ENCODE measurements at places on chromosomes 3 and 15. TPM values are rescaled to one million over a fixed set of nuclear protein-coding genes. Genes with fewer than 3 reads are reported as not detected.

HGD gene
- total RNA-seq = 1.3 TPM

SCG3 gene
- total RNA-seq = not detected

IL5RA gene
- not detected for total RNA-seq

NEK10 gene
- 16.2 TPM for total RNA-seq

BBS4 gene
- 18.8 TPM for total RNA-seq

SLC2A2 gene
- not detected for total RNA-seq

HRH1 gene
- 21.6 TPM for total RNA-seq

USP8 gene
- total RNA-seq = 46.3 TPM

AQP9 gene
- not detected for total RNA-seq

HTR3E gene
- not detected for total RNA-seq

SLC28A1 gene
- total RNA-seq = not detected

C3orf85 gene
- total RNA-seq = not detected

ALDH1L1 gene
- 0.96 TPM for total RNA-seq

TMEM207 gene
- total RNA-seq = not detected

STXBP5L gene
- not detected for total RNA-seq

SKOR1 gene
- total RNA-seq = 0.17 TPM

CFAP44 gene
- total RNA-seq = 4.2 TPM

PP2D1 gene
- total RNA-seq = not detected

TRAT1 gene
- not detected for total RNA-seq

PLA2G4F gene
- not detected for total RNA-seq

SLC35G2 gene
- 10.1 TPM for total RNA-seq

GOLGA8G gene
- total RNA-seq = not detected

ZNF385D gene
- 1.2 TPM for total RNA-seq

NANOGP8 gene
- total RNA-seq = not detected

CISH gene
- 1.0 TPM for total RNA-seq

ZNF860 gene
- total RNA-seq = 0.46 TPM

ENTPD3 gene
- total RNA-seq = 0.13 TPM

CNTN3 gene
- total RNA-seq = 7.0 TPM

PRSS50 gene
- total RNA-seq = not detected

LTK gene
- 0.07 TPM for total RNA-seq

RPUSD2 gene
- total RNA-seq = 9.3 TPM

FETUB gene
- not detected for total RNA-seq

ANKDD1A gene
- 9.1 TPM for total RNA-seq

GADL1 gene
- not detected for total RNA-seq

NSMCE3 gene
- 7.8 TPM for total RNA-seq

CLDN11 gene
- 50.9 TPM for total RNA-seq

AMOTL2 gene
- 117 TPM for total RNA-seq

TERC gene
- 23.9 TPM for total RNA-seq

IGDCC3 gene
- total RNA-seq = not detected

DAZL gene
- not detected for total RNA-seq

PPP1R2 gene
- 99.2 TPM for total RNA-seq

GPR149 gene
- not detected for total RNA-seq

ZNF662 gene
- total RNA-seq = 2.3 TPM

SPESP1 gene
- total RNA-seq = 9.8 TPM

TMEM41A gene
- total RNA-seq = 13.6 TPM

IL20RB gene
- 0.98 TPM for total RNA-seq

TM4SF4 gene
- total RNA-seq = 2.4 TPM

SGO1 gene
- total RNA-seq = 0.83 TPM

CAND2 gene
- 5.1 TPM for total RNA-seq

GNAT1 gene
- total RNA-seq = not detected

PLCH1 gene
- total RNA-seq = 0.03 TPM

GOLGA8K gene
- total RNA-seq = 0.36 TPM

TRAK1 gene
- 45.0 TPM for total RNA-seq

STOML1 gene
- 26.6 TPM for total RNA-seq

IL17RB gene
- under 0.01 TPM for total RNA-seq

STRIT1 gene
- total RNA-seq = not detected

IL17RD gene
- 3.4 TPM for total RNA-seq

TMEM40 gene
- total RNA-seq = not detected

CACNA2D2 gene
- total RNA-seq = 0.07 TPM

LRIG1 gene
- total RNA-seq = 165 TPM

All from smooth muscle cell of the pulmonary artery (primary cell).